T47D (cell line): ENCODE measurements at places on chromosomes 6 and 20.

DNA sequence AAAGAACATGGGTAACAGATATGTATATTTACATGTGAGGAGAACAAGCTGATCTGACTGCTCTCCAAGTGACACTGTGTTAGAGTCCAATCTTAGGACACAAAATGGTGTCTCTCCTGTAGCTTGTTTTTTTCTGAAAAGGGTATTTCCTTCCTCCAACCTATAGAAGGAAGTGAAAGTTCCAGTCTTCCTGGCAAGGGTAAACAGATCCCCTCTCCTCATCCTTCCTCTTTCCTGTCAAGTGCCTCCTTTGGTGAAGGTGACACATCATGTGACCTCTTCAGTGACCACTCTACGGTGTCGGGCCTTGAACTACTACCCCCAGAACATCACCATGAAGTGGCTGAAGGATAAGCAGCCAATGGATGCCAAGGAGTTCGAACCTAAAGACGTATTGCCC is 5.2 kb downstream of the HFE start:
- DNase-seq: no peak

- no peak for DNase-seq
Observed at GRCh38 chr6:125918230-125918629, 38.3 kb upstream of the HINT3 start.

GRCh38 chr6:36731622-36732310 is 34.1 kb downstream of the RAB44 start:
- DNase-seq: no peak

GRCh38 chr6:26268659-26269402 is 96.2 kb upstream of the BTN3A2 start:
- no peak for DNase-seq

- no peak for DNase-seq
Observed at GRCh38 chr6:117531346-117531745, 48.9 kb downstream of the DCBLD1 start.

DNA sequence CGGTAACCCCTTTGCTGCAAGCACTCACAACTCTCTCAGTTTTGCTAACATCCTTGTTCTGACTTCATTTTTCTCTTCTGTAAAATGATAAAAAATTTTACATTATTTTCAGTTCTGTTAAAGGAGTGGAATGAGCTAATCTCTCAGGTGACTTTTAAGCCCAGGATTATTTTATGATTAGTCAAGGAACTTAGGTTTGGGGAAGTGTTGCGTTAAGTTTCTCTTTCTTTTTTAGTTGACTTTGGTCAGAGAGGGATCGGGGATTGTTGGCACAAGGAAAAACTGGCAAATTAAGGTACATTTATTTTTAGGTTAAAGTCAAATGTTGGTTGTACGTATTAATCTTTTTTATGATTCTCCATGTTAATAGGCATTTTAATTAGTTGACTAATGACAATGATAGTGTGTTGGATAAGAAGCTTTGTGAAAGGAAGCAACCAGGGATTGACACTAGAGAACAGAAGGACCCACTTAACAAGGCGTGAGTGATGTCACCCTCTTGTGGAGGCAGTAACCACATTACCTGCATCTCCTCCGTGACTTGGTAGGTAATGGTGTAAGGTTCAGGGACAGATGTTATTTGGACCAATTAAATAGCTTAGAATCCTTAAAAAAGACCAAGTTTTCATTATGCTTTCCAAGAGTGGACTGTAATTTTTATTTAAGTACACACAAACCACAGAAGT is 31.6 kb downstream of the CD83 start:
- no peak for DNase-seq

- DNase-seq: no peak
Observed at GRCh38 chr6:10595731-10596664, 74.8 kb downstream of the GCNT2 start.

DNA sequence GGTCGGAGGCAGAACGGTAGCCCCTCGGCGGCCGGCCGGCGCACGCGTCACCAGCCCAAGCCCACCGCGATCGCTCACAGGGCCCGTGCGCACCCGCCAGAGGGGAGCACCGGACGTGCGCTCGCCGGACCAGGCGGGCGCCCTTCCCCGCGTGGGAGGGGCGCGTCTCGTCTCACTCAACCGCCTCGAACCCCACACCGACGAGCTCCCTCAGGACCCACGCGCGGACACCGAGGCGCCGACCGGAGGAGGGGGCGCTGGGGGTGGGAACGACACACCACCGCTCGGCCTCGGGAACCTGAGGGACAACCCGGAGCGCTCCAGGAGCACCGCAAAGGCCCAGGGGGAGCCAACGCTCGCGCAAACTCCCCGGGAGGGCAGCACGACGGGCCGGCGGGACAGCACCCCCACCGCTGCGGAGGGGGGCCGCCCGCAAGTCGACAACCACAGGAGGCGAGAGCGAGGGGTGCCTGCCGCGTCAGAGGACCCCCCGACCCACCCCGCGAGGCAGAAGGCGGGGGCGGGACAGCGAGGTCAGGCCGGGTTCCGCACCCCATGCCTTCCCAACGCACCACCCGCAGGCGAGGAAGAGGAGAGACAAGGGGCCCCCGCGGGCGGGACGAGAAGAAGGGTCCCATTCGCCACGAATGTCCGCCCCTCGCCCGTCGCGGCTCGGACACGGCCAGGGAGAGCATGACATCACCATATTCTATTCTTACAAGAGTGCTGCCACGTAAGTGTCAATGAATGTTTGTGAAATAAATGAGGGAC is 512.7 kb upstream of the ZNF337 start:
- no peak for DNase-seq

- DNase-seq: no peak
Observed at GRCh38 chr6:16819752-16820151, 58.5 kb upstream of the ATXN1 start.

DNA sequence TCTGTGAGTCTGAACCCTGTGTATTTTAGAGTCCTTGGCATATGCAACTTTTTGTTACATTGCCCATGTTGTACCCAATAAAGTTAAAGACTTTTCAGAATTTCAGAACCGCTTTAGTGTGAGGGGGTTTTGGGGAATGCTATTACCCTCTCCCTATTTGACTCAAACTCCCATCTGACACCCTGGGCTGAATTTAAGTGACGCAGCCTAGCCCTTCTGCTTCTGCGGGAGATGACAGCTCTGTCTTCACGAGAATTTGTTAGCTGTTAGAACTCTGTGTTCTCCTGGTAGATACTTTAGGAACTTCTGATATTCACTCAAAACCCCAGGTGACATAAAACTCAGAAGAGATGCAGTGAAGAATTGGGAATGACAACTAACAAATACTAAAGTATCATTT is 500.6 kb upstream of the ID4 start:
- DNase-seq: no peak
